SK-N-SH treated with all-trans-retinoic acid at 6 μM for 48 hours (cell line): ENCODE measurements at places on chromosomes 16 and 17.
A peak's percentile ranks its signal among the peaks of the same experiment; 100 is the strongest.

DNA sequence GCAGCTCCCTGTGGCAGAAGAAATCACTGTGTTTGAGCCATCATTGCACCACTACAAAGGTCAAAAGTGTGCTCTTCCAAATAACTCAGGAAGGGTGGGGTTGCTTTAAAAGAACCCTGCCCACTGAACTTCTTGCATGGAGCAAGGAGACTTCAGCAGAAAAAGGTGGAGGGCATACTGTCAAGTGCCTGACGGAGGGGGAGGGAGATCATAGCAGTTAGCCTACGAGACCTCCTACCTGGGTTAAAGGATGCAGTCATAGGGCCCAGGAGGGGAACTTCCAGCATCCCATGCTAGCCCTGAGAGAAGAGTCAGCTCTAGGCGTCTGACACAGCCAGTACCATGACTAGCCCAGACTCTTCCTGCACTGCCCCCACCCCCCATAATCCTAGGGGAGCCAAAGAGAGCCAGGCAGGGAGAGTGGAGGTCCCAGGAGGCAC is 45.3 kb upstream of the MSI2 start:
- ATAC-seq = no peak

- ATAC-seq = no peak
Measured at GRCh38 chr16:74560912-74561311, 46.0 kb downstream of the GLG1 start.

DNA sequence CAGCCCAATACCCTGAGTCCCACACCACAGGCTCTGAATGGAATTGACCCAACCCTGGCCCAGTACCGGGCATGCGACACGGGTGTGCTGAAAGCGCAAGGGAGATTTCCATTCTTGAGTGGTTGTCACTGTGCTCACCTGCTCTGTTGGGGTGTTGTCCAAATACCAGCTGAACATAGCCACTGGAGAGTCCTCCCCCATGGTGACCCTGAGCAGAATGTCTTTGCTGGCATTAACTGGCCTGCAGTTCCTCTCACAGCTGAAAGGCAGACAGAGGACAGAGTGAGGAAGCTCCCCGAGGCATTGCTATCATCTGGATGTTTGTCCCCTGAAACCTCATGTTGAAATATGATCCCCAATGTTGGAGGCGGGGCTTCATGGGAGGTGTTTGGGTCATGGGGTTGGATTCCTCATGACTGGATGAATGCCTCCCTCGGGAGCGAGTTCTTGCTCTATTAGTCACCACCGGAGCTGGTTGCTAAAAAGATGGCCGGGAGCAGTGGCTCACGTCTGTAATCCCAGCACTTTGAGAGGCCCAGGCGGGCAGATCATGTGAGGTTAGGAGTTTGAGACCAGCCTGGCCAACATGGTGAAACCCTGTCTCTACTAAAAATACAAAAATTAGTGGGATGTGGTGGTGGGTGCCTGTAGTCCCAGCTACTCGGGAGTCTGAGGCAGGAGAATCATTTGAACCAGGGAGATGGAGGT is 57.3 kb upstream of the BCO1 start:
- peak; percentile 98 for ATAC-seq

- peak; percentile 50 for ATAC-seq
Measured at GRCh38 chr17:43468691-43469139, 15.1 kb upstream of the DHX8 start.

DNA sequence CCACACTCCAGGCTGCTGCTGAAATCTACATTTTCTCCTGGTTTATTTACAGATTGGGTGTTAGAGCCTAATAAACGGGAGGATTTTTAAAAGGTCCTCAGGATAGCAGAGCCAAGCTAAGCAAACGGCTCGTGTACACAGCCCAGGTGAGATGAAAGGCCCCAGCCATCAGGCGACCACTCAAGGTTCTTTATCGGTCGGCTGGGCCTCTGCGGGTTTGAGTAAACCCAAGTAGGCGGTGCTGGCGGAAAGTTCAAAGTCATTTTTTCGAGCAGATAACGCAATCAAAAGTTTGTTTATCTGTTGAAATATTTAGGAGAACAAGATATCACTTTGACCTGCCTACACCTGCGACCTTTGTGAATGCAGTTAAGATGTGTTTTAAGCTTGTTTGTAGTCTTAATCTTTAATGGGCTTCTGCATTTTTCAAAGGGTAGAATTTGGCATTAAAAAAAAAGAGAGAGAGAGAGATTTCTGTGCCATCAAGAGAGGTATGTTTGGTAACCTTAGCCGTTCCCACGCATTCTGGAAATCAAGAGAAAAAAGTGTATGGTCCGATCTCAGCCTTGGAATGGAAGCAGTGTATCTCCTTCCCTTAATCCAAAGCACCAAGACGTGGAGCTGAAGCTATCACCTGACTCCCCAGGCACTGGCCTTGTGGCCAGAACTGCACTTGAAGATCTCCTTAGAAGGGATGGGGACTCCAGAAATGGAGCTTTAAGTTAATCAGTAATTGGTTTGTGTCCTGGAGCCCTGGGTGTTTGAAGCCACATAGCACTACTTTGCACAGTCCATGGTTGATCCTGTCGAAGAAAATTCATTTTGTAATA is 301.7 kb upstream of the IRX5 start:
- ATAC-seq = no peak

DNA sequence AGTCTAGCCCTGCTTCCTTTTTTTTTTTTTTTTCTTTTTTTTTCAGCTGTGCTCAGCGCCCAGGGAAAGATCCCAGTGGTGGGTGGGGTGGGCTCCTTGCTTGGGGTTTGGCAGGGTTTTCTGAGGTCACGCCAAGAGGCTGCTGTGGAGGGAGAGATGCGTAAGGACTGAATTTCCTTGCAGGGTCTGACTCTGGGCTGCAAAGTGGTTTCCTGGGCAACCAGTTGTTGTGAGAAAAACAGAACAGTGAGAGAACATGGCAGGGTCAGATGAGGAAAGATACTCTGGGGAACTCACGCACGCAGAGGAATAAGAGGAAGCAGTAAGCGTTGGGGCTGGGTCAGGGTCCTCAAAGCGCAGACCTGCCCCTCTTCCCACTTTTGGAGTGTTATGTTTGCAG is 119.5 kb downstream of the IRF8 start:
- ATAC-seq = no peak

DNA sequence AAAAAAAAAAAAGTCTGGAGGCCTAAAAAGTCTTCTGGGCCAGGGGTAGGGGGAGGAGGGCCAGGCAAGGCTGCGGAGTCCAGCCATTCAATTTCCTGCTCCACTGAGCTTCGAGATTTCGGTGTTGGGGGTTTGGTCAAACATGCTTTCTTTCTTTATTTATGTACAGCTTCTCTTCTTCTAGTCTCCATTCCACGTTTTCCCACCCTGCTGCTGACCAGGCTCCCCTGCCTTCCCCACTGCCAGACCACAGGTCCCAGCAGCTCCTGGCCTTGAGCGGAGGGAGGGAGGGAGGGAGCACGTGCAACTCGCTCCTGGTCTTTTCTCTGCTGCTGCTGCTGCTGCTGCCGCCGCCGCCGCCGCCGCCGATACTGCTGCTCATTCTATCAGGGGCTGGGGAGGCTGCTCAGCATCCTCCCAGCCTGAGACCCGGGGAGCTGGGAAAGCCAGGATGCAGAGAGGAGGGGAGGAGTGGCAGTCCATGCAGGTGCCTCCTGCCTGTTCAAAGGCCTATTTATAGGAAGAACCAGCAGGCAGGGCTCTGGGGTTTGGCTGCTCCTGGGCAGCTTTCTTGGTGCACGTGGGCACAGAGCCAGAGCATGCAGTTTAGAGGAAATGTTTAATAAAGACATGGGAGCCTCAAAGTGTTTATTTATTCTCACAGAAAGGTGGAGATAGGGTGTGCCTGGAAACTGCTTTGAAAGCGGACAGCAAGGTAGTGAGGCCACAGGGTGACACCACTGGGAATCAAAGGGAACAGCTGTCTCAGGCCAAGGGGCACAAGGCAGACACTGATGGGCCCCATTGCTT is 23.4 kb upstream of the ZFHX3 start:
- peak; percentile 13 for ATAC-seq

DNA sequence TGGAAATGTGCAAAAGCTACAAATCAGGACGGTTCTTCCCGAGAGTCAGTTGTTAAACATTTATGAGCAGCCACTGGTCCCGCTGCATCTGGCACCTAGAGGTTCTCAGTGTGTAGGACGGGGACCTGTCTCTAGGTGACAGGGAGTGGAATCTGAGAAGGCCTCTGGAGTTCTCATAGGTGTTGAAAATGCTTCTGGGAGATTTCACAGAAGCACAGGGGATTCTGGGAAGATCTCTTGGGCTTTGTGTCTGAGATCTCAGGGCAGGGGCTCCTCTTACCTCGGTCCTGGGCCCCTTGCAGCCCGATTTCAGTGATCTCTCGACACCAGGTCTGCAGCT is 8.9 kb downstream of the ALOX15 start:
- no peak for ATAC-seq

GRCh38 chr17:68961214-68961882 is 6.2 kb upstream of the ABCA8 start:
- peak; percentile 37; the same call in 2 of the 3 replicates for ATAC-seq

GRCh38 chr17:4887581-4887980 is 11.8 kb upstream of the C17orf107 start:
- ATAC-seq = no peak

- no peak; the same call in 2 of the 3 replicates for ATAC-seq
Measured at GRCh38 chr16:51939378-51939871, 607.5 kb downstream of the TOX3 start.

- no peak for ATAC-seq
Measured at GRCh38 chr17:80827646-80828643, 163.7 kb upstream of the CHMP6 start.
